ENCODE measurements at places on chromosomes 5 and 9.

DNA sequence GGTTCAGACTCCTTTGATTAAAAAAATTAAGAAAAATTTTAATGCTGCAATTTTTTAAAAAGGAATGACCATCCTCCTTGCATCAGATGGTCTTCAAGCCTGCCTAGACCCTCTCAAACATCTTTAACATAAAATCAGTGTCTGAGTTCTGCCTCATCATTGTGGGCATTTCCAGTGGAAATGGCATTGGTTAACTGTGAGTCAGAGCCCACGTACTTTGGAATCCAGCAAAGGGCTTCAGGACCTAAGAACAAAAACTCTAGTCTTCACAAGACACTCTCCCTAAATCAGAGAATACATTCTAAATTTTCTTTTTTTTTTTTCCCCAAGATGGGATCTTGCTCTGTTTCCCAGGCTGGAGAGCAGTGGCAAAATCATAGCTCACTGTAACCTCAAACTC lies 9.4 kb upstream of the C5orf15 start:
- no peak for DNase-seq

GRCh38 chr5:15692706-15693381 lies 192.9 kb downstream of the FBXL7 start:
- DNase-seq = no peak

DNA sequence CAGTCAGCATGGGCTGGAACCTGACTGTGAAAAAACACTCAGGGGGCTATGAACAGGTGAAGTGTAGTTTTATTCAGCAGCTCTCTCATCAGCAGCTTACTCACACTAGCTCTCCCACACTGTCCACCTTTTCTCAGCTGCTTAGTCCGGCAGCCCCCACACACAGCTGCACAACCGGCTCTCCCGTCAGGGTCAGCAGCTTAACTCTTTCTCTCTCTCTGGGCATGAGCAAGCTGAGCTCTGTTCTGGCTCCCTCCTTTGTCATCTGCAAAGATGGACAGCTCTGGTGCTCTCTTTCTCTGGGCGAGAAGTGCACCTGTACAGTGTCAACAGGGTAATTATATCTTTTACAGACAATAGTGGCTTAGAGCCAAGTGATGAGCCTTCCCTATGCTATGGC lies 8.2 kb downstream of the DMAC1 start:
- DNase-seq = peak; percentile 40

GRCh38 chr9:18433620-18434019 lies 40.3 kb upstream of the ADAMTSL1 start:
- DNase-seq = no peak

DNA sequence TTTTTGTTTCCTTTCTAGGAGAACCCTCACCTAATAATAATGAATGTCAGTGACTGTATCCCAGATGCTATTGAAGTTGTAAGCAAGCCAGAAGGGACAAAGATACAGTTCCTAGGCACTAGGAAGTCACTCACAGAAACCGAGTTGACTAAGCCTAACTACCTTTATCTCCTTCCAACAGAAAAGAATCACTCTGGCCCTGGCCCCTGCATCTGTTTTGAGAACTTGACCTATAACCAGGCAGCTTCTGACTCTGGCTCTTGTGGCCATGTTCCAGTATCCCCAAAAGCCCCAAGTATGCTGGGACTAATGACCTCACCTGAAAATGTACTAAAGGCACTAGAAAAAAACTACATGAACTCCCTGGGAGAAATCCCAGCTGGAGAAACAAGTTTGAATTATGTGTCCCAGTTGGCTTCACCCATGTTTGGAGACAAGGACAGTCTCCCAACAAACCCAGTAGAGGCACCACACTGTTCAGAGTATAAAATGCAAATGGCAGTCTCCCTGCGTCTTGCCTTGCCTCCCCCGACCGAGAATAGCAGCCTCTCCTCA lies 87.1 kb downstream of the OSMR start:
- no peak for DNase-seq

DNA sequence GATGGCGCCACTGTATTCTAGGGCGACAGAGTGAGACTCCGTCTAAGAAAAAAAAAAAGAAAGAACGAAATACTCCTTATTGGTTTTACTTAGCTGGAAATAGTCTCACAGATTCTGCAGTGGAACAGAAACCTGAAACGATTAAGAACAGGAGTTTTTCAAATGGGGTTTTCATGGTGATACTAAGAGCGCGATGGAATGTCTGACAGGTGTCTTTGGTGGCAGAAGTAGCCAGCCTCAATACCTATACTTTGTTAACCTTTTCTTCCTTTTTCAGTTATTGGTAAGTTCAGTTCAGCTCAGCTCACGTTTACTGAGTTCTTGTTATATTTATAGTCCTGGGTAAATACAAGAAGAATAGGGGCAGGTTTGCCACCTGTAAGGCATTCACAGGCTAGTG lies 123.9 kb downstream of the FOCAD start:
- no peak for DNase-seq

- no peak for DNase-seq
Observed at GRCh38 chr5:167903243-167903642, 388.2 kb upstream of the WWC1 start.

DNA sequence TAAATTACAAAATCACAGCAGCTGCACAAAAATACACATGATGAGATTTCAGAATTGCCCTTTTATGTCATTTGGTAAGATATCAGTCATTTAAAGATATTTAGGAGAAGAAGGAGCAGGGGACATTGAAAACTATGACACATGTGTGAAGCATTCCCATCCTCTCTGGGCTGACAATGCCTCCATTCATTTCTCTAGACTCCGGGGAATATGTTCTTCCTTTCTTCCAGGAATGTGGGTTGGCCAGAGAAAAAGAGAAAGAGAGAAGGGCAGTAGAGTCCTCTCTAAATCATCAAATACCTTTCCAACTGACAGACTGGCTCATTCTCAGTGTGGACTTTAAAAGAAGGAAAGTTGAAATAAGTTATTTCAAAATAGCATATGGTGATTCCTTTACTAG lies 205.6 kb upstream of the ADAMTSL1 start:
- no peak for DNase-seq

DNA sequence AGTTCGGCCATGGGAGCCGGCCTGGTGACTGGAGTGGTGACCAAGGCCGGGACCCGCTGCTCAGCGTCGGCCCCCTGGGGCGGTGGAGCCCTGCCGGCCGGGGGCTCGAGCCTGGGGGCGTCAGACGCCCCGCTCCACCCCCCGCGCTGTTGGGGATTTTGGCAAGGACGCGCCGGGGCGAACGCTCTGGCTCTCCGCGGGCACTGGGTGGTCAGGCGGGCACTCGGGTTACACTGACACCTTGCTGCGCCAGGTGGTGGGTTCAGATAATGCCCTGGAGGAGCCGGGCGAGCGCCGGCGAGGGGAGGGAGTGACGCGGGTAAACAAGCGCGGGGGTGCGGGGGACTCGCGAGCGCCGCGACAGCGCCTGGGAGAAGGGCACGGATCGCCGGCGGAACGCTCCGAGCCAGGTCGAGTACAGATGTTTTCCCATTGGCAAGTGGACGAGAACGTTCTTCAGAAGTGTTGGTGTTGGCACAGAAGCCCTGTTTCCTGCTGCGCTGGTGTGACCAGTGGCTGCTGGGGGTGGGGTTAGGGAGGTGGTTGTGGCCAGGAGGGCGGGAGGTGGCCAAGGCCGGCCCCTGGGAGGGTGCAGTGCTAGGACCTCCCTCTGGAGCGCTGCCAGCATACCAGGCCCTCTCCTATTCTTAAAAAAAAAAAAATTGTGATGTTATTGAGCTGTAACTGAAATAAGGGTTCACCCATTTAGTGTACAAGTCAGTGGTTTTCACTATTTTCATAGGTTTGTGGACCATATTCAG lies 773 bp downstream of the SQSTM1 start:
- peak; percentile 86 for DNase-seq

GRCh38 chr9:75451045-75451444 lies 362.7 kb downstream of the OSTF1 start:
- no peak for DNase-seq

- no peak for DNase-seq
Observed at GRCh38 chr5:74594137-74595040, 46.1 kb downstream of the ENC1 start.

GRCh38 chr9:119333507-119334229 lies 35.6 kb downstream of the BRINP1 start:
- DNase-seq = no peak

GRCh38 chr9:92146610-92147009 lies 31.4 kb upstream of the SPTLC1 start:
- no peak for DNase-seq
